Spinal cord (tissue), 10 donors: ENCODE measurements at places on chromosomes 5 and 9.

DNA sequence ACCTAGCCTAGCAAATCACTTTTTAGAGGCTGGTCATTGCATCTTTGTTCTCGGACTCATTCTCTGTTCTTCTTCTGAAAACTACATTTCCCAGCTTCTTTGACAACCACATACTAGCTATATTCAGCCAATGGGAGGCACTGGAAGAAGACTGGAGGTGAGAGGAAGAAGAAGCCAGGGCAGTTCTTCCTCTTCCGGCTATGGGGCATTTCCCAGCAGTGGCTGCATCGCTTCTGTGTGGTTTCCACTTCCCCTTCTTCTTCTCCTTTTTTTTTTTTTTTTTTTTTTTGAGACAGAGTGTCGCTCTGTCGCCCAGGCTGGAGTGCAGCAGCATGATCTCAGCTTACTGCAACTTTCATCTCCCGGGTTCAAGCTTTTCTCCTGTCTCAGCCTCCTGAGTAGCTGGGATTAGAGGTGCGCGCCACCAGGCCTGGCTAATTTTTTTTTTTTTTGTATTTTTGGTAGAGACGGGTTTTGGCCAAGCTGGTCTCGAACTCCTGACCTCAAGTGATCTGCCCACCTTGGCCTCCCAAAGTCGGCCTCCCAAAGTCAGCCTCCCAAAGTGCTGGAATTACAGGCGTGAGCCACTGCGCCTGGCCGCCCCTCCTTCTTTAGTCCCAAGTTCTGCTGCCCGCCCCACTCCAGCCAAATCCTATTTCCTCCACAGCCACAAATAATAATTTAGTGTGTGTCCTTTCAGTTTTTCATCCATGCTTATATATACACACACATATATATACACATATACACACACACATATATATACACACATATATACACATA lies 6.9 kb upstream of the UBAP1 start:
- no peak for DNase-seq

- no peak for DNase-seq
Measured at GRCh38 chr5:9930156-9930555, 300.0 kb upstream of the TAS2R1 start.

DNA sequence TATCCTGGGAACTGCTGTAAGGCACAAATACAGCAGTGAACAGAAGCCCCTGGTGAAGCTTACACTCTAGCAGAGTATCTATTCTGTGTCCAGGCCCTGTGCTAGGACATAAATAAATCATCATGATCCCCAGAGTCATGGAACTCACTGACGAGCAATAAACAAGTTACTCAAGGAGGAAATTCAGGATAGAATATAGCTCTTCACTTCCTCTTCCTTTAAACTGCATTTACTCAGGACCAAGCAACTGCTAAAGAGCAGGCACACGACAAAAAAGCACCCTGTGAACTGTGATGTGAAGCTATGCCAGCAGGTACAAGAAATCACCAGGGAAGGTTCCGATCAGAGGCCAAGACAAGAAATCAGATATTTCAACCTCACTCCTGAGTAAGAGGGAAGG lies 47.8 kb upstream of the NR5A1 start:
- DNase-seq: no peak

- no peak for DNase-seq
Measured at GRCh38 chr5:52710310-52710971, 77.3 kb upstream of the ITGA1 start.

DNA sequence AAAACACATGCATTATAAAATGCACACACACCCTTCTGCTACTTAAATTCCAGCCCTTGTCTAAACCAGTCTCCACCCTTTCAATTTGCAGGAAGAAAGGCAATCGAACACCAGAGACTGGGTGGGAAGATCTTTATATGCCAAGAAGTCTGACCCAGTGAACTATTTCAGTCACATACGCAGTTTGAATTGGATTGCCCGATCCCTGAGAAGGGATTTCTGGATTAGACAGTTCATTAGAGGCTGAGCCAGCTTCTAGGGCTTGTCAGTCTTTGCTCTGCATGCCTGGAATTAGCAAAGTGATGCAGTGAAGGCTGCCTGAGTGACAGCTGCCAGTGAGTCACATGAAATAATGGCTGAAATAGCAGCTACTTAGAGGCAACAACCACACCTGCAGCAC lies 159.9 kb downstream of the PPP2R2B start:
- DNase-seq: no peak
